IPS DF 19.7 (cell line): ENCODE measurements at places on chromosomes 2 and 18.

- no peak for DNase-seq
These were observed 10.2 kb downstream of the IL1F10 start for GRCh38 chr2:113077921-113078320.

DNA sequence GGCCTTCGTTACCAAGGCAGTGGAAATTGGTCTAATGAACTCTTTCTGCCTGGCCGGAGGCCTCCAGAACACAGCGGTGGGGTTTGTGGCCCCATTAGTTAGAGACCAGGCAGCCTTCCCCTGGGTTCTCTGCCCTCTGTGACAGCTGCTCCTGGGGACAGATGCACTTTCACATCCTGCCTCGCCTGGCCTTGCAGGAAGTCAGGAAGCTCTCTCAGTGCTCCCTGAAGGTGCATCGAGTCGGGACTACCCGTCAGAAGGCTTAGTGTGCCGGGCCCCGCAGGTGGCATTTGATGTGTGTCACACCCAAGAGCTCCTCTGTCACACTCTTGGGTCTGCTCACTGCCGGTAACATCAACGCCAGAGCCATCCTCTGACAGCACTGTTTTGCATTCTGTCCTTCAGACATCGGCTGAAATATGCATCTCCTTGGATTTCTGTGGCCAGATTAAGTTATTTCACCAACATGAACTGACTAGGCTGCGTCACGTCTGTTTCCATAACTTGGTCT, 158.3 kb downstream of the LDLRAD4 start:
- DNase-seq, result no peak

GRCh38 chr18:79105455-79105854, 36.3 kb downstream of the ATP9B start:
- no peak for DNase-seq

GRCh38 chr2:169739351-169739750, 5.7 kb downstream of the KLHL23 start:
- DNase-seq, result no peak

DNA sequence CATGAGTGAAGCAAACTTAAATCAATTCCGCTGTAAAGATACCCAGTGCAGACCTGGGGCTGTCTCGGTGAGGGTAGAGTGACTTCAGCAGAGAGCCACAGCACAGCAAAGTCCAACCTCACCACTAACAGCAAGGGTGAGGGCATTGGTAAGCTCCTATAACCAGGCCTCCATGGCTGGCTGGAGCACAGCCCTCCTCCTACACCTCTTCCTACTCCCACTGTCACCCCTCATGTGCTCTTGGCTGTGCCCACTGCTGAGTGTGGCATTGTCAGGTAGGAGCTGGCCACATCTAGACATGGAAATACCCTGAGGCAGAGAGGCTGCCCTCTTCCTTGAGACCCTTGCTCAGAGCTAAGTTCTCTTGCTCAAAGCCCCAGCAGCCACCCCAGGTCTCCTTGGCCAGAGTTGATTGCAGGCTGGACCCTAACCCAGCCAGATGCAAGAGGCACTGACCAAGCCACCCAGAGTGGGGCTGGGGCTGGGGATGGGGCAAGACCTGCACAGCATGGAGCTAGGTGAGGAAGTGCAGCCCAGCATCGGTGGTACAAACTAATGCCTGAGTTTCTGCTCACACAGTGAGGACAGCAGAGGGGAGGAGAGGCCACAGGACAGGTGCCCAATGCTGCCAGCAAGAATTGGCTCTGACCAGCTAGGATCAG, 77.6 kb upstream of the RAB6C start:
- no peak for DNase-seq

- DNase-seq, result no peak
These were observed 238.7 kb downstream of the ERBB4 start for GRCh38 chr2:212299943-212300342.

DNA sequence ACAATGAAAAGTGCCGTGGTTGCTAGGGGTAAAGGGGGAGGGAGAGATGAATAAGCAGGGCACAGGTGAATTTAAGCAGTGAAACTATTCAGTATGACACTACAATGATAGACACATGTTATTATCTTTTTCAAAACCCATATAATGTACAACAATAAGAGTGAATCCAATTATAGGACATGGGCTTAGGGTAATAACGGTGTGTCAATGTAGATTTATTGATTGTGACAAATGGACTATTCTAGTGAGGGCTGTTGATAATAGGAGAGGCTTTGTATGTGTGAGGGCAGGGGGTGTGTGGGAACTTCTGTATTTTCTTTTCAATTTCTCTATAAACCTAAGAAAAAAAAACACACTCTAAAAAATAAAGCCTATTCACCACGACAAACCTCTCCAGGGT, 223.8 kb downstream of the RIT2 start:
- no peak for DNase-seq

DNA sequence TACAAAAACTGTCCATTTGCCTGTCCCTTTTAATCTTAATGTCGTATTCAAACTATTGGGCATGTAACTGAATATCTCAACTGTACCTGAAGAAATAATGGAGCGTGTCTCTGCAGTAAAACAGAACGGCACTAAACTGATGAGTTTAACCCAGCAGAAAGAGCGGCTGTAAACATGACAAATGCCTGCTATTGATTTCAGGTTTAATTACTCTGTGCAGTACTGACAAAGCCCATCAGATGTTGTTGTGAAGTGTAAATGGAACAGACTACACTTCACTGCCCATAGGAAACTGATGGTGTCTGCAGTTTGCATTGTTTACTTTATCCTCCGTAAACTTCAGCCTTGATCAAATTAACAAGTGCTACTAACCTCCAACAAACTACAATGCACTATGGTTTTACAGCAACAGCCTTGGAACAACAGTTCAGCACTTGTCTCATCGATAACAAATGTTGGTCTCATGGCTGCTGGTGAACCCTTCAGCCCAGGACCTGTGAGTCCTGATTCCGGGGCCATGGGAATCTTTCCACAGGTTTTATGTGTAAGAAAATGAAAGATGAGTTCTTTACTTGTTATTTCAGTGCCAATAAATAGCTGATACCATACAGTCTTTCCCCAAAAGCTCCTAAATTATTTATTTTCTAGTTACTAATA, 316.5 kb downstream of the CCDC178 start:
- DNase-seq, result no peak

DNA sequence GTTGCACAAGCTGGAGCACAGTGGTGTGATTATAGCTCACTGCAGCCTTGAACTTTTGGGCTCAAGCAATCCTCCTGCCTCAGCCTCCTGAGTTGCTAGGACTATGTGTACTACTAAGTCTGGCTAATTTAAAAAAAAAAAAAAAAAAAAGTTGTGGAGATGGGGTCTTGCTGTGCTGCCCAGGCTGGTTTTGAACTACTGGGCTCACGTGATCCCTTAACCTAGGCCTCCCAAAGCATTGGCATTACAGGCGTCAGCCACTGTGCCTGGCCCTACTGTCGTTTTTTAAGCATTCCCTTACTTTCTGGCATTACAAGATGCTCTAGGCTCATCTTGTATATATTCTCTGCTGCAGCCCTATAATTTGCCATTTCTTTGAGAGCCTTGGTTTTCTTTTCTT, 88.3 kb downstream of the RAPH1 start:
- DNase-seq, result no peak

GRCh38 chr18:35095983-35096676, 54.9 kb downstream of the MAPRE2 start:
- DNase-seq, result no peak

- no peak for DNase-seq
These were observed 1140.8 kb upstream of the CELF4 start for GRCh38 chr18:38706373-38706772.

DNA sequence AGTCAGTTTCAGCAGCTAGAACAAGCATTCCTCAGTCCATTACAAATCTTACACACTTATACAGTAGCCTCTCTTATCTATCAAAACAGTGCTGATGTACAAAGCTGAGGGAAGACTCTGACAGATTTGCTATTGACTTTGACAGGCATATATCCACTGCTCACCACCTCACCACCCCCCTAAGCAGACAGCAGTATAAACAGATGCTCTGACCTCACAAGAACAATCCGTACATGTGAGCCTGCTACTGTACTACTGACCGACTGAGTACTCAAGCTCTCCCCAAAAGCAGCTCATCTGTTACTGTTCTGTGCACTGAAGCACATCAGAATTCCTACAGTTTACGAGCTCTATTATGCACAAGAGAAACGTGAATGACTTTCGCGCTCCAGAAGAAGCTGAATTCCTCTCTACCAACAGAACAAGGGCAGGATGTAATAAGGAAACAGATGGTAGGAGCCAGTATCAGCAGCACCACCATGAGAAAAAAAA, 95.6 kb upstream of the PDE1A start:
- DNase-seq, result no peak

DNA sequence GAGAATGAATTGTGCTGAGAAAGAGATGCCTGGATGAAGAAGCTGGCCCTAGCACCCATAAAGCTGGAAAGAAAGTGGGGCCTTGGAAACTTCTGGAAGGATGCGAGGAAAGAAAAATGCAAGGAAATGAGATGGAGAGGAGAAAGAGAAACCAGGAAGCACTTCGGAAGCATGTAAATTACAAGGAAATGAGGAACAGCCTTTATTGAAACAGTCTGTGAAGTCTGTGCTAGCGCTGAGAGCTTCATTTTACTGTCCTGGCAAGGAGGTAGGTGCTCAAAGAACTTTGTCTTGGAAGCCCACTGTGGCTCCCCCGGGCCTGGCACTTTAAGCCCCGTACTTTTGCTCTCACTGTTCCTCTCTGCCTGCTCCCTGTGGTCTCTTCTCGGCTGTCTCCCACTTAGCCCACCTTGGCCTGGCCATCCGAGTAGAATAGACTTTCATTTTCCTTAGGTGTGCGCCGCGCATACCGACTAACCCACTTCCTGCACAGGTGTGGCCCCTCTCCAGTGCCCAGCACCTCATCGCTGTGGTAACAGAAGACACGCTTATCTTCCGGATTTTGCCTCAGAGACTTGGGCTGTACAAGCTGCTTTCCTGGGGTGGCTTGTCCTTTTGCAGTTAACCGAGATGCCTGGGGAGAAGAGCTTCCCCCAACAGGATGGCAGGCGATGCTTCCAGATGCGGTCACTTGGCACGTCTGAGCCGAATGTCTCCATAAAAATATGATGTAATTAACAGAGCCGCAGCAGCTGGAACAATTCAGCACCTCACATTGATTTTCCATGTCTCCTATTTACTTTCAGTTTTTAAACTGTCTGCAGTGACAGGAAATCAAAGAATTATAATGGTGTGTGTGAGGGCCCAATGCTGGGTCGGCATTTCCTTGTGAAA, 199.6 kb downstream of the HRH4 start:
- DNase-seq, result no peak

- no peak for DNase-seq
These were observed 53.9 kb upstream of the RAB6D start for GRCh38 chr2:131417886-131418285.

GRCh38 chr2:201401815-201402214, 44.7 kb upstream of the FLACC1 start:
- DNase-seq, result no peak

- no peak for DNase-seq
These were observed 625 bp downstream of the LYPD6 start for GRCh38 chr2:149331023-149331400.

GRCh38 chr2:201343559-201343958, 13.6 kb downstream of the FLACC1 start:
- no peak for DNase-seq

DNA sequence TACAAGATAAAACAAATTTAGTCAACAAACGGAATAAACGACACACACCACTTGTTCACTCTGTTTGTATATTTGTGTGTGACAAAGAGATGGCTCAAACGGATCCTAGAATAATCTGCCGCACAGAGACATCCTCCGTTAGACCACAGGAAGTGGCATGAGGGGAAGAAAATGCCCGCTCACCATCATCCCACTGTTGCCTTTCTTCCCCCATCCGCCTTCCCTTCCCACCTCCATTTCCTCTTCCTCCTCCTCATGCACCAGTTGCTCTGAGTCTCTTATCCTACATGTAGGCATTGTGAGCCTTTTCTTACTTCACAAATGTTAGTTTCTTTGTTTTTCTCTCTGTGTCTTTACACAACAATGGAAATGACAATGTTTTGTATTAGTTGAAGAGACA, 228.5 kb upstream of the SMIM21 start:
- no peak for DNase-seq

DNA sequence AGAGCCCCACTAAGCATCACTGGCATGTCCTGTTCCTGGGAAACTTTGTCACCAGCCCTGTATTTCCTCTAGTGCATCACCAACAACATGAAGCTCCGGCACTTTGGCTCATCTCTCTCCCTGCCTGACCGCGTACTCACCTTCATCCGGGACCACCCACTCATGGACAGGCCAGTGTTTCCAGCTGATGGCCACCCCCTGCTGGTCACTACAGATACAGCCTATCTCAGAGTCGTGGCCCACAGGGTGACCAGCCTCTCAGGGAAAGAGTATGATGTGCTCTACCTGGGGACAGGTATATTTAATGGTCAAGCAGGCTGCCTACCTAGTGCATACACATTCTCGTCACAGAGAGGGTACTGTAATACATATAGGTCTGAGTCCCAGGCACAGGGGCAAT, 21.0 kb downstream of the SEMA4F start:
- DNase-seq, result no peak

DNA sequence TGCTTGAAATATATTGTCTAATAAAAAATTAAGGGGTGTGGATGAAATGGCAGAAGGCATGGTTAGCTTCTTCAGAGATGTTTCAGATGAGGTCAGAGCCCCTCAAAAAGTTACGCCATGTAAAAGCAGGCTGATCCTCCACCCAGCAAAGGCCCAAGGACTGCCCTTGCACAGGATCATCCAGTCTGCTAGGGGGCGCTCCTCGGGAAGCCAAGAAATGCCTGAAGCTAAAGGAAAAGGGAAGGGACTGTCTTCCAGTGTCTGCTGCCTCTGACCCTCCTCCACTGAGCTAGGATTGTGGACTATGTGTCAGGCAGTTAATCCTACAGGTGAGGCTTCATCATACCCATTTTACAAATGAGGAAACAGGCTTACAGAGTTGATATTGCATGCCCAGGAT, 33.8 kb upstream of the TEX51 start:
- no peak for DNase-seq

DNA sequence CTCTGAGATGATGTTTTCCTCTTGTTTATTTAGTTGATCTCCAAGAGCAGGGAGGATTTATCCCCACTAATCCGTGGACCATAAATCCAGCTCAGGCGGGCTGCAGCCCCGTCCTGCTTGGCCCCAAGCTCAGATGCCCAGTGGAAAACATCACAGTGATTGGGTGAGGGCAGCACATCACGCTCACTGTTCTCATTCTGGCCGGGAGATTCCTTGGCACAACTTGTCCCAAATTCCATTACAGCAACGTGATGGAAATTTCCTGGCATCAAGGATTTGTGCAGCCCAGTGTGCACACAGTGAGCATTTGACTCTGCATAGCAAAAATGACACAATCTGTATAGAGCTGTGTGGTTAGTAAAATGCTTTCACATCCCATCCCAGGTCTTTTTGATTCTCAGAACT, 96.8 kb downstream of the VAPA start:
- no peak for DNase-seq

DNA sequence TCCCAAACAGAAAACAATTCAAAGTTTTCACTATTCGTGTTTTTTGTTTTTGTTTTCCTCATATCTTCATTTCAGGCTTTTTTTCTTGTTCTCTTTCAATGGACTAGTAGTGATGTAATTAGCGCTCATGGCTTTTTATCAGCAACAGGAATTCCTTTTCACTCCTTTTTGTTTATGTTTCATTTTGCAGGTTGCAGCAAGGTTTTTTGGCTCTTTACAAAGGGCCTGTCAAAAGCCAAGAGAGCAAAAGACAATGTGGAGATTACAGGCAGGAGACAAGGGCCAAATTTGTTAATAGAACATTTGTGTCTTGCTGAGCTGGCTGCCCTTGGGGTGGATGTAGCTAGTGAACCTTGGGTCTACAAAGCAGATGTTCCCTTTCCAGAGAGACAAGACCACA, 467.4 kb upstream of the CDH20 start:
- DNase-seq, result no peak
